ENCODE measurements at places on chromosomes 6 and 20. TPM values are rescaled to one million over a fixed set of nuclear protein-coding genes. Genes with fewer than 3 reads are reported as not detected.

DNA sequence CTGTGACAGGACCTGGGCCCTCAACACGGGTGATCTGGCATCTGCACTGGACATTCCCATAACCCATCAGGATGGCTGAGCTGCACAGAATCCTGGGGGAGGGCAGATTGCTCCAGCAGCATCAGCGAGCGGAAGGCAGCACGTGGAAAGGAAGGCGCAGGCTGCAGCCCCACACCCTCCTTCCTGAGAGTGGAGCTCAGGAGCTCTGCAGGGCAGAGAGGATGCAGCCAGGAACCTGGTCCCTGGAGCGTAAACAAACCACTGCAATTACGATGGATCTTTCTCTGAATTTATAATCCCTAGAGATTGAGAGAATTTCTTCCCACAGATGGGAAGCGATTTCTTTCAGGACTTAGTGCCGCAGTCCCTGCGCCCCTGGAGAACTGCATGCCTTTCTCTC is 39.7 kb upstream of the EMILIN3 start:
- DNase-seq = no peak

- no peak for DNase-seq
Observed at GRCh38 chr6:22827760-22828159, 258.4 kb downstream of the HDGFL1 start.

GRCh38 chr6:115901896-115902295 is 158.8 kb downstream of the FRK start:
- no peak for DNase-seq

DNA sequence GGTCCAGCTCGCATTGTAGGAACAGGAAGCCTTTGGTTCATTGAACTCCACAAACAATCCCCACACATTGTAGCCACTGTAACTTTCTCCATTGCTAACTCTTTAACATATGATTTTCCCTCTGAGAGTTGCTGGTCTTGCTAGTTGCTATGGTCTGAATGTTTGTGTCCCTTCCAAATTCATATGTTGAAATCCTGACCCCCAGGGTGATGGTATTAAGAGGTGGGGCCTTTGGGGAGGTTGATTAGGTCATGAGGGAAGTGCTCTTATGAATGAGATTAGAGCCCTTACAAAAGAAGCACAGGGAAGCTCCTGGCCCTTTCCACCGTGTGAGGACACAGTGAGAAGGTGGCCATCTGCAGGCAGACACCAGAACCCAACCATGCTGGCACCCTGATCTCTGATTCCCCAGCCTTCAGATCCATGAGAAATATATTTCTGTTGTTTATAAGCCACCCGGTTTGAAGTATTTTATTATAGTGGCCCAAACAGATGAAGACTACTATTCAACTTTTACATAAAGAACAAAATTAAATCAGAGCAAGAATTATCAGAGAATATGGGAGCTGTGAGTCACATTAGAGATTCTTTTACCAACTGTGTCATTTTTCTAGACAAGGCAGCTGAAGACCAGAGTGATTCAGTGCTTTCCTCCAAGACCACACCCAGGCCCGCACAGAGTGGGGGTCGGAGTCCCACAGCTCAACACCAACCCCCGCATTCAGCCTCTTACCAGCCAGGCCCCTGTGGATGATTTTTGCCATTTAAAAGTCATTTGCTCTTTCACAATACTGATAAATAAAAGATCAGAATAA is 143.0 kb downstream of the SAMD5 start:
- no peak for DNase-seq

MOG gene
- polyA plus RNA-seq = not detected

ZC2HC1B gene
- polyA plus RNA-seq = not detected
